COR-L47 (cell line): ENCODE measurements at places on chromosomes 11 and 22.

GRCh38 chr11:102868339-102868738, 6.4 kb downstream of the MMP12 start:
- no peak for DNase-seq

GRCh38 chr22:49991907-49992533, 20.5 kb downstream of the IL17REL start:
- DNase-seq, result no peak

DNA sequence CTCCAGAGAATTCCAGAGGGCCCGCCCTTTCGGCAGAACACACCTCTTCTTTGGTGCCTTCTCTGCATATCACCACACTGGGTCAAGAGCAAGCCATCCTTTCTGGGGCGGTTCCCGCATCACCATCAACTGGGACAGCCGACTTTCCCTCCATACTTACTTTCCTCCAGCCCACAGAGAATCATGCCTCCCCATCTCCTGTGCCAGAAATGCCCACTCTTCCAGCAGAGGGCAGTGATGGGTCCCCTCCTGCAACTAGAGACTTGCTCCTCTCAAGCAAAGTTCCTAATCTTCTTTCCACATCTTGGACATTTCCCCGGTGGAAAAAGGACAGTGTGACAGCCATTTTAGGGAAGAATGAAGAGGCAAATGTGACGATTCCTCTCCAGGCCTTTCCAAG, 157.7 kb downstream of the C11orf91 start:
- no peak for DNase-seq

DNA sequence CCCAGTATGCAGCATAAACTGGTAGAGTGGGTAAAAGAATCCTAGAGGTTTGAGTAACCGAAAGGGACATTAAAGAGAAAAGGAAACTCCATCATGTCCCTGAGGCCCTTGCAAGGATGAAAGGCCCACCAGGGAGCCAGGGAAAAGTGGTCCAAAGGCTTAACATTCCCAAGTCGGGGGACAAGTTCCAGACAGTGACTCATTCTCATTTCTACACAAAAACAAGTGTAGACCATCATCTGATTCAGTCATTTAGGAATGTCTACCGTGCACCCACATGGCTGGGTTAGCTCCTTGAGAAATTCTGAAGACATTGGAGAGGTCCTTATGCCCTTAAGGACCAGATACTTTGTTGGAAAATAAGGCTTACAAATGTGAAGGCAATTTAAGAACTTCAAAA, 4.8 kb upstream of the NOX4 start:
- DNase-seq, result no peak

DNA sequence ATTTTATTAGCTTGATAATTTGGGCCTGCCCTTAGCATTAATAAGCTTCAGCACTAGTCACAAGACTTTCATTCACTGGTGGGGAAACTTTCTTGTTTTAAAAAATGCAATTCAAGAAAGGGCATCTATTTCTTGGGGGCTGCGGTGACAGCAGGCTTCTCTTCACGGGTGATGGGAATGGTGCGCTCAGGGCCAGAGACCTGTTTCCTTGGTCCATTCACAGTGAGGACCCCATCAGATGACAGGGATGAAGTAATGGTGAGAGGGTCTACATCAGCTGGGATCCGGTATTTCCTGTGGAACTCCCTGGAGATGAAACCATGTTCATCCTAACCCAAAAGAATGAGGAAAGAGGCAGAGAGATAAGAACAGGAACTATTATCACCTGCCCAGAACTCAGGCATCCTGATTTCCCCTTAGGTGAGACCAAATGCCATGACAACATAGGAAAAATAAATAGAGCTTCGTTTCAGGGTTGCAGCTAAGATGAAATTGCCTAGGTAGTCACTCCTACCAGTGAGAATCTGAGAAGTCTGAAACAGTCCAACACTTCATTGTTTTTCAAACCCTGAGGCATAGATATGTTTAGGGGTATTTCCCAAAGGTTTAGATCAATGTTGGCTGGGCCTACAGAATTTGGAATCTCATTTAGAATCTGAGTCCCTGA, 2.8 kb downstream of the CRYAB start:
- no peak for DNase-seq

DNA sequence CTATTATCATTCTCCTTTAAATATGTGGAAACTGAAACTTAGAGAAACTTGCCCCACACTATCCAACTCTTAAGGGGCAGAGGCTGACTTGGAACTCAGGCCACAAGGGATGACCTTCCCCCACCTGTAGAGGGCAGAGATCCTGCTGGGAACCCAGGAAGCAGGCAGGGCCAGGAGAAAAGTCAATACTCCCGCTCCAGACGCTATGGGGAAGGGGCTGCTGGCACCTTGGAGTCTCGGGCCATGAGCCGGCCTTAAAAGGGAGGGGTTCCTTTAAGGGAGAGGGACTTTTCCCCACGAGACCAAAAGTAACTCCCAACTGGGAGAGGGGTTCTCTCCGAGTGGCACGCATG, 620 bp upstream of the ANO5 start:
- no peak for DNase-seq

DNA sequence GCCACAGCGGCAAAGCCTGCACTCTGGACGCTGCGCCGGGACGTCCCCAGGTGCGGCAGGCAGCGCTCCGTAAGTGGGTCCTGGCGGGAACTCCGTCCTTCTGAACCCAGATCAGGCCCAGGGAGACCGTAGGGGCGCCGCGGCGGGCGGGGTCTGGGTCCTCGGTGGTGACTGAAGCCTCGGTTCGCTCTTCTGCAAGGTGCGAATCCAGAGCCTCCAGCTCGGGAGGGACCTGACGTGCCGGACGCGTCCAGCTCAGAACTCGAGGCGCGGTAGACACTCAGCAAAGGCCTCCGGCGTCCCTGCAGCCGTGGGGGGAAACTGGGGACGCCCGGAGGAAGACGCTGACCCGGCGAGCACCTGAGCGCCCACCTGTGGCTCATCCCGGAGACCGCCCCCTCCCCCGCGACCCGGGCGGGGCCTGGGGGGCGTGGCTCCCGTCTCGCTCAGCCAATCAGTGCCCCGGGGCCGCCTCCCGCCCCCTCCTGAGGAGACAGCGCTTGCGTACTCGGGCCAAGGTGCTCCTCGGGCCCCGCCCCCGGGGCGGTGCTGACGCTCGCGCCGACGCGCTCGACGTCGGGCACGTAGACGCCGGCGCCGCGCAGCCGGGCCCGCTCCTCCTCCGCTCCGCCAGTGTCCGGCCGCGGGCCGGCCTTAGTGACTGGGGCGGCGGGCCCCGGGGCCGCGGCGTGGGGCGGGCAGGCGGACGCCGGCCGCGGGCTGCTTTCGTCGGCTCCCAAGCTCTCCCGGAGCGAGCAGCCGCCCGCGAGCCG, at the start of gene PPFIA1:
PPFIA1 (plus strand) TSS at position 587 of the 773 bp plus-strand sequence. CDS start 1,483 bp downstream, outside the sequence.
- peak; percentile 93 for DNase-seq

- DNase-seq, result peak; percentile 23
Observed at GRCh38 chr11:69131644-69132300, 24.0 kb upstream of the SMIM38 start.

DNA sequence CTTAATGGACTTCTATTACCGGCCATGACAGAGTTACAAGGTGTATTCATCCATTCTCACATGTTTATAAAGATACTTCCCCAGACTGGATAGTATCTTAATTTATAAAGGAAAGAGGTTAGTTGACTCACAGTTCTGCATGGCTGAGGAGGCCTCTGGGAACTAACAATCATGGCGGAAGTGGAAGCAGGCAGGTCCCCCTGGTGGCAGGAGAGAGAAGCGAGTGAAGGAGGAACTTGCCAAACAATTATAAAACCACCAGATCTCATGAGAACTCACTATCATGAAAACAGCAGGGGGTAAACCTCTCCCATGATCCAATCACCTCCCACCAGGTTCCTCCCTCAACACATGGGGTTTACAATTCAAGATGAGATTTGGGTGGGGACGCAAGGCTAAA, 170.0 kb upstream of the PDGFD start:
- no peak for DNase-seq

GRCh38 chr11:121929581-121929980, 186.4 kb downstream of the BLID start:
- DNase-seq, result no peak

GRCh38 chr11:56890584-56891305, 98.0 kb upstream of the OR5AK2 start:
- no peak for DNase-seq

- DNase-seq, result peak; percentile 81
Observed at GRCh38 chr11:116640641-116641402, 132.0 kb downstream of the BUD13 start.

DNA sequence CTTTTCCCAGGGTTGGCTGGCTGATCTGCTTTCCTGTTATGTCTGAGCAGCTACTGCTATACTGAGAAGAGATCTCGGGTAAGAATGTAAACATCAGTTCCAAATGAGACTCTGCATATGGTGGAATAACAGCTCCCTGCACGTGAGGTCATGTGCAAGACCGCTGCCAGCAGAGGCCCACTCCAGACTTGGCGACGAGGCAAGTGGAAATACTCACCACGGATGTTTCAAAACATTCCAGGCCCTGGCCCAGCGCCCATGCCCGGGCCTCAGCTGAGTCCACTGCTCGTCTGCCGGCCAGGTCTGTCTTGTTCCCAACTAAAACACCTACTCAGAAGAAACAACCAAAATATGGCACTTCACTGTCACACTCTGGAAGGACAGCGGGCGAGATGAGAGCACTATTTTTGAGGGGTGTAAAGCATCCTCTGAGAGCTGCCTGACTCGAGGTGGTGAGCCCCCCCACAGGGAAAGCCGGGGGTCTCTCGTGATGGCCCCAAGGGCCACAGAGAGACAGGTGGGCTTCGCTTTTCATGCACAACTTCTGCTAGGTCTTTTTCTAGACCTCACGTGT, 13.1 kb downstream of the IFT27 start:
- DNase-seq, result no peak

DNA sequence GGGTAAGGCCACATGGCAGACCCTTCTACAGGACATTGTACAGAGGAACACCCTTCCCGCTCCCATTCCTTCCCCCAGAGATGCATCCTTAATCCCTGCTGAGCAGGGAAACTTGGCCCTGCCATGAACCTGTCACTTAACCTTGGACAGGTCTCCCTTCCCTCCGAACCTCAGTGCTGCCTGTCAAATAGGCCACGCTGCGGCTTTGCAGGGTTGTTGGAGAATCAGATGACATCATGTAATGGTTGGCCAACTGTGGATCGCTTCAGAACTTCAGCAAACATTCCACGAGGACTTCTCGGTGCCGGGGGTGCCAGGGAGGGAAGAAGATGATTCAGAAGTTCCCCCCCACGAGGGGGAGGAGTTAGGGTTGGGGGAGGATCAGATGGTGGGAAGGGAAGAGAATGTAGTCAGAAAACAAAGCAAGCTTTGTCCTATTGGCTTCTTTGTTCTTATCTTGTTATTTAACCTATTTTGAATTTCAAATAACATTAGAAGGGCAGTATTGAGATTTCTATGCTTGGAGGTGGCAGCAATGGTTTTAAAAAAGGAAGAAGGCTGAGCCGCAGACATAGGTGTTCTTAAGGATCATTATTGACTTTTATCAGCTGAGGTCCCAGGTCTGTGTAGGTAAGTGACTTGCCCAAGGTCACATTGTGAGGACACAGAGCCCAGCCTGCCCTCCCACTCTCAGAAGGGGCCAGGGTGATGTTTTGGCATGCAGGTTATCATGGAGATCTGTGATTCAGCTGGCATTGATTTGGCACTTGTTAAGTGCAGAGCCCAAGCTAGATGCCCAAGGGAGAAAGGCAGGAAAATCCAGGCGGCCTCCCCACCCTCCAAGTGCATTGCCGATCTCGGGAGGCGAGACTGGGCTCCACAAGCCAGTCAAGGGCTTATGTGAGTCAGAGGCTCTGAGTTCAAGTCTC, 3.1 kb downstream of the CDC42EP1 start:
- no peak for DNase-seq

DNA sequence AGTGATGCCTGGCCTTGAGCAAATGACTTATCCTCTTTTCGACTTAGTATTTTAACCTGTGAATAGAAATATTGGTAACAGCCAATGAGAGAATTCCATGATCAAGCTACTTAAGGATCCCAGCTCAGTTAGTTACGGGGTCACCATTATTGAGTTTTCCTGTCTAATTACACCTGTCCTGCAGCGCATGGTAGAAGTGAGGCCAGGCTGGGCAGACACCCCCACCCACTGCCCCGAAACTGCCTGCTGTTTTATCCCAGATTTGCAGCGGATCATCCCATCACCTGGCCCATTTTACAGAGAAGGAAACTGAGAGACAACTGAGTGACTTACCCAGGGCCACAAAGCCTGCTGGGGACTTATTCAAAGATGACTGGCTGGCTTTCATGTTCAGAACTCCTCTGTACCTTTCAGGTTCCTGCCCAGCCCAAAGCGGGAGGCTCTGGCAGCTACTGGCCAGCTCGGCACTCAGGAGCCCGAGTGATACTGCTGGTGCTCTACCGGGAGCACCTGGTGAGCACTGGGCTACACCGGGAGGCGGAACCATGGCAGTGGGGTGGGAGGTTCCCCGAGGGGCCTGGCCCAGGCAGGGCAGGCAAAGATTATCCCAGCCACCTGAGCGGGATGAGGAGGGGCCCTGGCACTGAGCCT, 1.4 kb downstream of the MUS81 start:
- no peak for DNase-seq

GRCh38 chr11:97019754-97020153, 629.9 kb downstream of the JRKL start:
- no peak for DNase-seq

DNA sequence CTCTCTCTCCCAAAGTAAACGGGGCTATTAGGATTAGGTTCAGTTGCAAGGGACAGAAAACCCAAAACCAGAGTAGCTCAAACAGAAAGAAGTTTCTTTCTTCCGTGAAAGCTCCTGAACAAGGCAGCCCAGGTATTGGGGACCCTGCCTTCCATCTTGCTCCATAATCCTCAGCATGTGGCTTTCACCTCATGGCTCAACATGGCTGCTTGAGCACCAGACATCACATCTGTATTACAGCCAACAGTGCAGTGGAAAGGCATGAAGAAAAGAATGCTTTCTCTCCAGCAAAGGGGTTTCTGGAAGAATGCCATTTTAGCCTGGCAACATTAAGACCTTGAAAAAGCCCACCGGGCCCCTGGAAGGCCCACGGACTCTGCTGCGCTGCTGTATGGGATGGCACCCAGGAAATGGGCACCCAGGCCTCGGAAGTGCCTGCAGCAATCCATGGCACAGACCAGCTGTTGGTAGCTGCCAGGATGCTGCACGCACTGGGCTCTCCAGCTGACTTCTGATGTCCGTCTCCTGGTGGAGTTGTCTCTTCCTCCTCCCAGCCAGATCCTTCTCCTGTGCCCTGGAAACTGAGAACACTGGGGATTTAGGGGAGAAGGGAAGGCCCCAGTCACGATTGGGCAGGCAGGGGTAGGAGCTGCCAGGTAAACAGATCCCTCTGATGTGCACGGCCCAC, 22.6 kb downstream of the PDGFB start:
- DNase-seq, result no peak
